ENCODE measurements at places on chromosomes 3 and 15.

DNA sequence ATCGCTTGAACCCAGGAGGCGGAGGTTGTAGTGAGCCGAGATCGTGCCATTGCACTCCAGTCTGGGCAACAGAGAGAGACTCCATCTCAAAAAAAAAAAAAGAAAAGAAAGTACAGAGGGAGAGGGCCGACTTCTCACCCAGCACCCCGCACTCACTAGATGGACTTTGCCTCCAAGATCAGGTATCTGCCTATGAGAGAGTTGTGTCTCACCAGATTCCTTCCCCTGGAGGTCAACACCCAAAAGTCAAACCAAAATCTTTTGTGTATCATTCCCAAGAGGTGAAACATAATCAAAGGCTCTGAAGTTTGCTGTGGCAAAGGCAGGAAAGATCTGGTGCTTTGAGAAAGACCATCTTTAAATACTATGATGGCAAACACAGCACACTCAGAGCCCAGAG, 51.2 kb downstream of the HMCES start:
- DNase-seq, result no peak

DNA sequence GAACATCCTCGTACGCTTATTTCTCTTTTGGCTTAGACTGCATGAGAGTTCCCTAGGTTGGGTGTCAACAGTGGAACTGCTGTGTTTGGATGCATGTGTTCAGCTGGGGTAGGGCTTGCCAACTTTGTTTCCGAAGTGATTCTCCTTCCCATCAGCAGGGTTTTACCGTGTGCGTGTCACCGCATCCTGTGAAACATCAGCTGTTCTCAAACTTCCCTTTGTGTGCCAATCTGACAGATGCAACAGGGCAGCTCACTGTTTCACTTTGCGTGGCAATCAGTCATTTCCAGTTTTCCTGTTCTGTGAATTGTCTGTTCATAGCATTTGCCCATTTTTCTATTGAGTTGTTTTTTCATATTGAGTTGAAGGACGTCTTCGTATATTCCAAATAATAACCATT, 218.8 kb downstream of the VPS13C start:
- no peak for DNase-seq

- no peak for DNase-seq
Measured at GRCh38 chr15:41847981-41848380, 9.3 kb downstream of the PLA2G4B start.

- DNase-seq, result no peak
Measured at GRCh38 chr3:110583373-110583935, 488.2 kb upstream of the NECTIN3 start.

DNA sequence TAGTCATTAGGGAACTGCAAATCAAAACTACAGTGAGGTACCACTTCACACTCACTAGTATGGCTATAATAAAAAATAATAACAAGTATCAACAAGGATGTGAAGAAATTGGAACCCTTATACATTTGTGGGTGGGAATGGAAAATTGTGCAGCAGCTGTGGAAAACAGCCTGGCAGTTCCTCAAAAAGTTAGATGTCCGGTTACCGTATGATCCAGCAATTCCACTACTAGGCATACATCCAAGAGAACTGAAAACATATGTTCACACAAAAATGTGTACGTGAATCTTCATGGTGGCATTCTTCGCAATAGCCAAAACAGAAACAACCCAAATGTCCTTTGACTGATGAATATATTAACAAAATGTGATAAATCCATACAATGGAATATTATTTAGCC, 187.9 kb upstream of the LYSMD4 start:
- no peak for DNase-seq

GRCh38 chr3:99413504-99413903, 224.9 kb upstream of the COL8A1 start:
- no peak for DNase-seq

GRCh38 chr3:194177141-194177540, 41.2 kb downstream of the HES1 start:
- DNase-seq, result no peak

GRCh38 chr3:1019157-1019556, 73.7 kb upstream of the CNTN6 start:
- DNase-seq, result no peak

- DNase-seq, result no peak
Measured at GRCh38 chr3:64644483-64644882, 43.3 kb downstream of the ADAMTS9 start.

GRCh38 chr15:58698887-58699641, 50.4 kb downstream of the ADAM10 start:
- no peak for DNase-seq

- no peak for DNase-seq
Measured at GRCh38 chr15:38611228-38611627, 46.6 kb upstream of the RASGRP1 start.

- DNase-seq, result no peak
Measured at GRCh38 chr3:193914602-193915001, 221.3 kb upstream of the HES1 start.

DNA sequence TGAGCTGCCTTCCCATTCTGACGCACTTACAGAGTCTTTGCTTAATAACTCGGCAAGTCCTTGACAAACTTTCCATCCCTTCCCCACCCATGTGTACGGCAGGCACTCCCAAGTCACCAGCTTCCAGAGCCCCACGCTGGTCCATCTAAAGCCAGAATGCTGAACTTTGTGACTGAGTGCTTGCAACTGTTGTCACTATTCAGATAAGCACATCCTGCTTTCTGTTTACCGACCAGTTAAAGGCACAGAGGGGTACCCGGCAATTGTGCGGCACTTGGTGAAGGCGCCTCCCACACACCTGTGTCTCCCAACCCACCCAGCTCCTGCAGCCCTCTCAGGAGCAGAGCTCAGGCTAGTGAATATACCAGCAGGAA, 430.6 kb downstream of the FOXP1 start:
- no peak for DNase-seq

DNA sequence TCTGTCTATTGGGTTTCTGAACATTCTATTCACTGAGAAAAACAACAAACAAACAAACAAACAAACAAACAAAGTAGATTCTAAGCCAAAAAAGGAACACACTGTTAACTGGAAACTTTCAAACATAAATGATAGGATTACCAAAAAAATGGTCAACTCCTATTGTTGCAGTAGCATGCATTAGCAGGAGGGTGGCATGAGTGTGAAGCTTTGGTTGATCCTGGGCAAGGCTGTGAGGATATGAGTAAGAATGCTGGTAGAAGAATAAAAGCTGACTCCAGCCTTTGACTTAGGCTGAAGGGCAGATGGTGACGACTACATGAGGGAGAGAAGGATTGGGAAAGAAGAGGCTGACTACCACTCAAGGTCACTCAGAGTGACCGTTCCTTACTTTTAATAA, 810.3 kb downstream of the VGLL3 start:
- no peak for DNase-seq

- no peak for DNase-seq
Measured at GRCh38 chr3:173762501-173762900, 365.0 kb downstream of the NLGN1 start.

GRCh38 chr3:44120721-44121582, 120.7 kb upstream of the TOPAZ1 start:
- no peak for DNase-seq

- DNase-seq, result no peak
Measured at GRCh38 chr3:23740517-23740965, 65.2 kb upstream of the UBE2E1 start.

DNA sequence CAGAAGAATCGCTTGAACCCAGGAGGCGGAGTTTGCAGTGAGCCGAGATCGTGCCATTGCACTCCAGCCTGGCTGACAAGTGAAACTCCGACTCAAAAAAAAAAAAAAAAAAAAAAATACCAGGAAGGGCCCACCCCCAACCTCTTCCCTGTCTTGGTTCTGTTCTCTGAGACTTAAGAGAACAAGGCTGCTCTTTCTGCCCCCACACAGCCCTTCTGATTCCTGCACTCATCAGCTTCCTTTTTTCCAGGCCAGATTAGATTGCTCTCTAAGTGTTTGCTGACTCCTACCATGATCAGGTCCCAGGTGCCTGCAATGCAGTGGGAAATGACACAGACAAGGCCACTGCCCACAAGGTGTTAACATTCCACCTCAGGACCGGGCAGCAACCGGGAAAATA, 13.0 kb downstream of the TMEM44 start:
- no peak for DNase-seq

DNA sequence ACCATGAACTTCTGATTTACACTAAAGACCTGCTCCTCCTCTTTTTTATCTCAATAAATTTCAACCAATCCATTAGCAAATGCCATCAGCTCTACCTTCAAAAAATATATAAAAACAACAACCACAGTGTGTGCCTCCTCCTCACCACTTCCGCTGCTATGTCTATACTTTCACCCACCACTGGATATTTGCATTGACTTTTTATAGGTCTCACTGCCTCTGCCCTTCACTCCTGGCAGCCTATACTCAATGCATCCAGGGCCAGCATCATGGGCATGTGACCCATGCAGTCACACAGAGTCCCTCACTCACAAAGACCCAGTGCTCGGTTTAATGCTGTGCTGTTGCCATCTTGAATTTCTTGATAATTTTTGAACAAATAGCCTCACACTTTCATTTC, 53.5 kb upstream of the CCDC54 start:
- DNase-seq, result no peak

DNA sequence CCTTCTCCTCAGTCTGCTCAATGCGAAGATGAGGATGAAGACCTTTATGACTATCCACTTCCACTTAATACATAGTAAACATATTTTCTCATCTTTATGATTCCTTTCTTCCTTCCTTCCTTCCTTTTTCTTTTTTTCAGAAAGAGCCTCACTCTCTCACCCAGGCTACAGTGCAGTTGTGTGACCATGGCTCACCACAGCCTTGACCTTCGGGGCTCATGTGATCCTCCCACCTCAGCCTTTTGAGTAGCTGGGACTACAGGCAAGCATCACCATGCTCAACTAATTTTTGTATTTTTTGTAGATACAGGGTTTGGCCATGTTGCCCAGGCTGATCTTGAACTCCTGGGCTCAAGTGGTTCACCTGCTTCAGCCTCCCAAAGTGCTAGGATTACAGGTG, 52.0 kb upstream of the RAP2B start:
- no peak for DNase-seq

GRCh38 chr3:54042259-54042823, 80.0 kb upstream of the CACNA2D3 start:
- DNase-seq, result no peak

- DNase-seq, result no peak
Measured at GRCh38 chr3:97257942-97258697, 443.7 kb downstream of the EPHA6 start.

DNA sequence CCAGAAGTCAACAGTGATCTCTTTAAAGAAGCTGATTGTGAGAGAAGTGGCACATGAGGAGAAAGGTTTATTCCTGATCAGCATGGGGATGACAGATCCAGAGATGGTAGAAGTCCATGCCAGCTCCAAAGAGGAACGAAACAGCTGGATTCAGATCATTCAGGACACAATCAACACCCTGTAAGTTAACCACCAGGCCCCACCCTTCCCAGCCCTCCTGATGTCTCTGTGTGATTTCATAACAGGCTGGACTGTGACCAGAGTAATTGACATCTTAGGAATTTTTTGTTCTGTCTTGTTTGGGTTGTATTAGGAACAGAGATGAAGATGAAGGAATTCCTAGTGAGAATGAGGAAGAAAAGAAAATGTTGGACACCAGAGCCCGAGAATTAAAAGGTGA, 67.7 kb downstream of the KLHL25 start:
- no peak for DNase-seq

GRCh38 chr3:160253298-160253697, 28.1 kb downstream of the C3orf80 start:
- DNase-seq, result no peak

GRCh38 chr3:148073721-148074456, 623.8 kb upstream of the AGTR1 start:
- no peak for DNase-seq

DNA sequence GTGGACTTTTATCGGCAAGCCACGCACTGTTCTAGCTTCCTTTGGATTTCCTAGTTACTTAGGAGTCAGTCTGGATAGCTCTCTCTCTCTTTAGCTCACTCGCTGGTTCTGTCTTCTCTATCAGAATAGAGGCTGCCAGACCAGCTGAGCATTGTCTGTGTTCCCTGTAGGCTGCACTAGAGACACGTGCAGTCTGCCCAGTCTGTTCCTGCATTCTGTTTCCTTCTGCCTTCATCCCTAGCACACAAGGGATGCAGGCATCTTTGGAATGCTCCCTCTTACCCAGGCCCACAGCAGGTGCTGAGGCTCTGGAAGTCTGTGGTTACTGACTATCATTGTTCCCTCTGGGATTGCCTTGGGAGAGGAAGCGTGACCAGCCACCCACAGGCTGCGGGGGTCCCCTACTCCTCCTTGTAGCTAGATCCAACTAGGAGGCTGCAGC, 322.8 kb downstream of the ZNF621 start:
- no peak for DNase-seq

GRCh38 chr15:98560338-98560737, 88.0 kb upstream of the IGF1R start:
- DNase-seq, result no peak

GRCh38 chr15:52529341-52529924, 753 bp upstream of the MYO5A start:
- DNase-seq, result peak; percentile 4

DNA sequence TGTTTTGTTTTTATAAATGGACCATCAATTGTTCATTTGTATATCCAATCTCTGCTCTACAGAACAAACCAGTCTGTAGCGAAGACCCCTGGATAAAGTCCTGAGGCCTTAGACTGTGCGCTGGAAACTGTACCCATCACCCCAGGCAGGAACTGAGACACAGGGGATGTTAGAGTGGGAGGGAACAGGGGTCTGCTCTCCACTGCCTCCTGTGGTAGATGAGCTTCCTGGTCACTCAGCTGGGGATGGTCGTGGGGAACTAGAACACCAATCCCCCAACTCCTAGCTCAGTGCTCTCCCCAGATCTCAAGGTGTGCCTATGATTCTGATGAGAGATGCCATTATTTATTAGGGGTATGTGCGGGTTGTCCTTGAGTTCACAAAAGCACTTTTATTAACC, 340.2 kb upstream of the IGF1R start:
- DNase-seq, result no peak

GRCh38 chr3:17307482-17307881, 422.7 kb downstream of the PLCL2 start:
- no peak for DNase-seq

- DNase-seq, result no peak
Measured at GRCh38 chr15:92383519-92384324, 10.0 kb upstream of the ST8SIA2 start.

DNA sequence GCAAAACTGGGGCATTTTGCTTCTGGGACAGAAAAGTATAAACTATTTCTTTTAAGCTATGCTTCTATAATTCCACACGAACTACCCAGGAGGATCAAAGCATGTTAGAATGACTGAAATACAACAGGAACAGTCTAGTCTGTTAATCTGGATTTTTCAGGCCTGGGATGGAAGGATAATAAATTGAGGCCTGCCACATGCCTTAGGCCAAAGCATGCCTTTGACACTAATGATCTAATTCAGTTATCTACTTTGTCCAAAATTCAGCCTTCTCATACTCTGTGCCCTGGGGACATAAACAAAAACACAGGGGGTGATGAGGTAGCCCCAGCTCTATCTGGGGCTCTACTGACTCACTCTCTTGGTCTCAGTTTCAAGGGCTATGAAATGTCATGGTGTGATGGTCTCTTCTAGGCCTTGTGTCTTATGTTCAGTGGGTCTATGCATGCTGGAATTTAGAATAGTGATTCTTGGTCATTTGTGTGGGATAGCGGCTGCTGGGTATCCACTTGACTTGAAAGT, 32.5 kb downstream of the GAP43 start:
- DNase-seq, result no peak

Data from stimulated activated CD4-positive, alpha-beta T cell treated with anti-CD3 and anti-CD28 coated beads, Interleukin-1b, Interleukin-23, amount 100 ng/mL, for 24 hours (primary cell).